ENCODE measurements at places on chromosomes 4 and X. TPM values are rescaled to one million over a fixed set of nuclear protein-coding genes. Genes with fewer than 3 reads are reported as not detected.

- DNase-seq: no peak
Measured at GRCh38 chr4:55758066-55758465, 61.5 kb upstream of the EXOC1L start.

Gene TSPYL2
- total RNA-seq: 17.6 TPM

DNA sequence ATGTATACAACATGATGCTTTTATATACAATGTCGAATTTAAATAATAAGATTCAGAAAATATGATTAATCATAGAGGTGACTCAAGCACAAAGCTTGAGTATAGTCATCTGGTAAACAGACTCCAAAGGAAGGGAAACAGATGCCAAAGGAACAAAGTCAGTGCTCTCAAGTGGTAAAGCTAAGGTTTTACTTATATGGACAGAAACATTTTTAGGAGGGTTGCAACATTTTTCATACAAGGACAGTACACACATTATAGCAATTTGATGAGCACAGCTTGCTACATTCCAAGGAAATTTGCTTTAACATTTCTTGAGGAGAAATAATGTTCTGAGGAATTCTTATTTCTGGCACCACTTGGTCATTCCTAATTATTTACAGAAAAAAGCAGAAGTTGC lies 333.4 kb upstream of the AADAT start:
- no peak for DNase-seq

GRCh38 chr4:112377171-112377570 lies 80.0 kb downstream of the ALPK1 start:
- DNase-seq: no peak

DNA sequence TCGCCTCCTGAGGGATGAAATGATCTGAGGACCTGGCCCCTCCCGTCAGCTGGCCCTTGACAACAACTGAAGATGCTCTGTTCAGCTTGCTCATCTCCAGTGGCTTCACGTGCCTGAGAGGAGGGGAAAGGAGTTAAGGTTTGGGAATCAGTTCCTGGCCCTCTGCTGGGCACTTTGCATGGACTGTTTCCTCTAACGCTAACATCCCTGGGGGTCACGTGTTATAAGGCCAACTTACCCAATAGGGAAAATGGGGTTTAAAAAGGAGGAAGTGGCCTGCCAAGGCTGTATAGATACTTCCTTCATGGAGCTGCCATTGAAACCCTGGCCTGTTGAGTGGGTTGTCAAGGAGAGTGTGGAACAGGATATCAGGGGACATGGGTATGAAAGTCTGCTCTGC lies 65.6 kb downstream of the OR13H1 start:
- DNase-seq: no peak

DNA sequence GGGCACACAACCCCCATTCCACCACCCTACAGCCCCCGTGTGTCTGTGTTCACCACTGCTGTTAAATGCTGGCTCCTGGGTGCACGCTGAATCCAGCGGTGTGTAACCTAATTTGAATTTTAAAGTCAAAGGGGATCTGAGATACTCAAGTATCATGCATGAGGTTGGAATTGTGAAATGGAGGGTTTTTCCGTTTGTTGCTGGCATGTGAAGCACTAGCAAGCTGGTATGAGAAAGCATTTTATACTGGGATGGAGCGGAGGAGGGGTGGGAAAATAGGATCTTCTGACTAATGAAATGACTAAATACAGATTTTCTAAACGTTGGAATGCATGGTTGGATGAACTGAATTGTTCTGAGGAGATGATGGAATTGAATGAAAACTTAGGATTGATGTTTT lies 36.9 kb upstream of the FAT1 start:
- no peak for DNase-seq

DNA sequence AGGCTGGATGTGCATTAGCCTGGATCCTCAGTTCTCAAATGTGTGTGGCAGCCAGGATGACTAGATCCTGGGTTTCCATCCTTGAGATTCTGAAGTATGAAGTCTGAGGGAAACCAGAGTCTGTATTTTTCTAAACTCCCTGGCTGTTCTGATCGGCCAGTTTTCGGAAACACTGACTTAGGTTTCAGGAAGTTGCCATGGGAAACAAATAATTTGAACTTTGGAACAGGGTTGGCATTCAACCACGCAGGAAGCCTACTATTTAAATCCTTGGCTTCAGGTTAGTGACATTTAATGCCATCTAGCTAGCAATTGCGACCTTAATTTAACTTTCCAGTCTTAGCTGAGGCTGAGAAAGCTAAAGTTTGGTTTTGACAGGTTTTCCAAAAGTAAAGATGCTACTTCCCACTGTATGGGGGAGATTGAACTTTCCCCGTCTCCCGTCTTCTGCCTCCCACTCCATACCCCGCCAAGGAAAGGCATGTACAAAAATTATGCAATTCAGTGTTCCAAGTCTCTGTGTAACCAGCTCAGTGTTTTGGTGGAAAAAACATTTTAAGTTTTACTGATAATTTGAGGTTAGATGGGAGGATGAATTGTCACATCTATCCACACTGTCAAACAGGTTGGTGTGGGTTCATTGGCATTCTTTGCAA lies 67.6 kb downstream of the PDGFRA start:
- DNase-seq: no peak

Gene MAGEB17
- not detected for total RNA-seq

DNA sequence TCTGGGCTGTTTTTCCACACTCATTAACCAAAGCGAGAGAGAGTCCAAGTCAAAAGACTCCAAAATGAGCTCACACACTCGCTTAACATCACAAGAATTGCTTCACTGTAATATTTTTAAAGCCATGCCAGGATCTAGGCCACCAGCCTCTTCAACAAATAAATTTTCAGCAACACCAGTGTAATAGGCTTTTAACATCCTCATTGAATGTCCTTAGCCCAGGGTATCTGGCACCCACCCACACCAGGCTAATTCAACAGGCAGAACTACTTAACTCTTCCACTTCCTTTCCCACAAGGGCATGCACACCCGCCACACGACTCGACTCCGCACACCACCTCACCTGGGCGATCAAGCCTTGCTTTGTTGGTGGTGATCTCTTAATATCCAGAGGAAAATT lies 34.2 kb downstream of the FAT1 start:
- DNase-seq: no peak

DNA sequence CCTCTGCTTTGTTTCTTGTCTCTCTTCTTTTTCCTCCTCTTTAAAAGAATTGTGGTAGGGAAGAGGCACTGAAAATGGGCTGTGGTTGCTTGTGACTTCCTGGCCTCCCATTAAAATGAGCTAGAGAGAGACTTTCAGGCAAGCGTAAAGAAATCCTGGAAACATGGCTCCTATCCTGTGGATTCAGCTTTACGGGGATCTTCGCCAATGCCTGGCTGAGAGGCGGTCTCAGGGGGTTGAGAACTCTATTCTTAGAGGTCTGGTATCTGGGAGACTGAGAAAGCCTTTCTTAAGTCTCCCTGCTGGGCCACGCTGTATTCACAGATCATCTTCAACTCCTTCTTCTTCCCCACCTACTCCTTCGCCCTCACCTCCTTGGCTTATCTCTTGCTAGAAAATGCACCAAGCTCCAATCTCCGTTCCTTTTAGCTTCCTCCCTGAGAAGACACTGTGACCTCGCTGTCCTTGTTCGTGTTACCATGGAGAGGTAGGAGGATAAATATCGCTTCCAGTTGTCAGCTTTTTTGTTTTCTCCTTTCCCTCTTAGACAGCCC lies 542 bp upstream of the KLF8 start:
- no peak for DNase-seq

Gene N4BP2
- total RNA-seq: 17.6 TPM

DNA sequence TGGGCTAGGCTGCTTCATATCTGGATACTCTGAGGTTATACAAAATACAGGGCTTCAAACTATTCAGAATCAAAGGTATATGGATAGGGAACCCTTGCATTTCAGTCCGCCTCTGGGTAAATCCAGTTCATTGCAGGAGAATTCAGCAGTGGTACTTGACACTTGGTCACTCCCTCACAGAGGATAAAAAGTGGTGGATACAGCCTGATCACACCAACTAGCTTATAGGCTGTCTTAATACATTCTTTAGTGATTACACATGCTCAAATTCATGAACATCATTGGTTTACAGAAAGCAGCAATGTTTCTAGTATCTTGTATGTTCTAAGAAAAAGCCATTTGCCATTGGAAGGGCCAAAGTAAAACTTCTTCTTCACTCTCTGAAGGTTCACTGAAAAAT lies 104.8 kb upstream of the PDE5A start:
- no peak for DNase-seq

Gene GSX2
- not detected for total RNA-seq

DNA sequence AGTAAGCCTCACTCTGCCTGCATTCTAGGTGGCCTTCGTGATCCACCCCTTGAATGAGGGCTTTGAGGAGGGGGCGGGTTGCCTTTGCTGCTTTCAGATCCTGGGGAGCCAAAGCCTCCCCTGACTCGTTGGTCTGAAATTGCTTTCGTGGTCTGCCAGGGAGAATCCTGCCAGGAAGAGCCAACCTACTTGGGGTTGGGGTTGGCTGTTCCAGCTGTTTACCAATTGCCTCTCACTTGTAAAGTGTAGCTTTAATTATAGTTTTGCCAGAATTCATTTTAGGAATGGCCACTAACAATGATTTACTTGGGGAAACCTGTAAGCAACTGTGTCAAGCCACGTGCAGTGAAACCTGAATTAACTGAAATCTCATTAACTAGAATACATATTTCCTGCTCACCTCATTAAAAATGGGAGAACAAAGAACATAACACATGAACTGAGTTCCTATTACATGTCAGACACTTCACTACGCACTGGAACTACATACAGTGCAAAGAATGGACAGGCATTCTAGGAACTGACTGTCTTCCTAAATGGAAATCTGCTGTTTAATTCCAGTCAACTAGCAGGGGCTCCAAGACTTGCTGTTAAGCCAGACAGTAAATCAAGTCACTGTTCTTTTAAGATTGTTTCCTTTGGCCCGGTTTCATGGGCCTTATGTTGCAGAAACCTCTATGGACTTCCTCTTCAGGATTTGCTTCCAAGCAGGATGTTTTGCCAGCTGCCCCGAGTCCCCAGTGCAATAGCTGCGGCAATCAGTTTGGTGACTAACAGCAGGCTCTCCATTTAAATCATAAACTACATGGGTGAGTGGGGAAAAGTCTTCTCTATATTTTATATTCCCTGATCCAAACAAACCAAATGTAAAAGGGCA lies 16.4 kb upstream of the NKRF start:
- peak; percentile 13 for DNase-seq

Gene COL25A1
- total RNA-seq: not detected

GRCh38 chr4:63090641-63091040 lies 1318.6 kb downstream of the TECRL start:
- no peak for DNase-seq

- no peak for DNase-seq
Measured at GRCh38 chr4:17060230-17060629, 161.8 kb upstream of the LDB2 start.

DNA sequence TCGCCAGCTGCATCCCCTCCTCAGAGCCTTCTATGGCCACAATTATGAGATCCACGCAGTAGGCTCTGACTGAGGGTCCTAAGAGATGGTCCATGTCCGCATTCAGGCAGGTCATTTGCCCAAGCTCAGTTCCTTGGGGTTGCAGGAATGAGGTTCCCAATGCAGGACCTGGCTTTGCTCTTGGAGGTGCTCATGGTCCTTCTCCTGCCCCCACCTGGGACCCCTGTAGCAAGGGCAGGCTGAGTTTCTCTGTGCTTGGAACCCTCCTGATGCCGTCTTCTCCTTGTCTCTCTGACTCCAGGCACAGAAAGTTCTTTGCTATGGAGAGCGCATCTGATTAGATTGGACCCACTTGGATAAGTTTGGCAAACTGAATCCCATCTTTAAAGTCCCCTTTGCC lies 16.5 kb upstream of the SHOX start:
- DNase-seq: no peak

Gene GPR82
- total RNA-seq: 0.33 TPM

Gene RTL5
- total RNA-seq: 0.33 TPM

Gene RAB40A
- not detected for total RNA-seq

- DNase-seq: no peak
Measured at GRCh38 chrX:49120091-49120490, 3.4 kb downstream of the GPKOW start.

Gene RADX
- total RNA-seq: 5.2 TPM

GRCh38 chr4:7799736-7800135 lies 139.9 kb downstream of the AFAP1 start:
- DNase-seq: no peak

- DNase-seq: no peak
Measured at GRCh38 chr4:127732623-127733328, 2.6 kb downstream of the SLC25A31 start.

DNA sequence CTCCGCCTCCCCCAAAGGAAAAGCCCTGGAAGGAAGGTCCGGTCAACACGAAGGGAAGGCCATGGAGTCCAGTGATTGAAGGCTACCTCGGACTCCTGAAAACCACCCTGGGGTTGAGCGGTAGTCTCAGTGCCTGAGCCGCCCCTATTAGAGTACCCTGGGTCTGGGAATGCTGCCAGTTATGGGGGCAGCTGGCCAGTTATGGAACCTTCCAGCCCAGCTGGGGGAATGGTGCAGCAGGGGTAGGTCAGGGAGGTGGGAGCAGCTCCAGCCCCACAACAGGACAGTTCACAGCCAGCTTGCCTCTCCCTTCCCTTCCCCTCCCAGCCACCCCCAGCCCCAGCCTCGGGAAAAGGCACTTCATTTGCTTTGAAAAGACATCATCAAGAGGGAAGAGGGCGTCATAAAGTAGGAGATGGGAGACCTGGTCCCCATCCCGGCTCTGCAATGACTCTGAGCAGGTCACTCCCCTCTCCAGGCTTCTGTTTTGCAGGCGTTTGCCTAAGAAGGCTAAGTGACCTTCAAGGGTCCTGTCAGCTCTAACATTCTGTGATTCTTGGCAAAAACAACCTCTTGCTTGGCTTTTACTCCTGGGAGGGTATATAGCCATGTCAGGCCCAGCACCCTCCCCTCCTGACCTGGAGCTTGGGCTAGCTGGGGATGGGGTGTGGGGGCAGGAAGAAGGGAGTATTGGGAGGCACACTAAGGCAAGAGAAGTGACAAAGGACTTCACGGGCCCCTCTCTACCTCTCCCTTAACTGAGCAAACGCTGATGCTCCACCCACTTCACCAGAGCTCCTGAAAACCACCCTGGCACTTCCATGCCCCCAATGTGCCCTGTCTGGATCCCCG lies 8.0 kb downstream of the APLN start:
- DNase-seq: no peak
